ENCODE measurements at places on chromosomes 13 and 19. TPM values are rescaled to one million over a fixed set of nuclear protein-coding genes. Genes with fewer than 3 reads are reported as not detected.

DNA sequence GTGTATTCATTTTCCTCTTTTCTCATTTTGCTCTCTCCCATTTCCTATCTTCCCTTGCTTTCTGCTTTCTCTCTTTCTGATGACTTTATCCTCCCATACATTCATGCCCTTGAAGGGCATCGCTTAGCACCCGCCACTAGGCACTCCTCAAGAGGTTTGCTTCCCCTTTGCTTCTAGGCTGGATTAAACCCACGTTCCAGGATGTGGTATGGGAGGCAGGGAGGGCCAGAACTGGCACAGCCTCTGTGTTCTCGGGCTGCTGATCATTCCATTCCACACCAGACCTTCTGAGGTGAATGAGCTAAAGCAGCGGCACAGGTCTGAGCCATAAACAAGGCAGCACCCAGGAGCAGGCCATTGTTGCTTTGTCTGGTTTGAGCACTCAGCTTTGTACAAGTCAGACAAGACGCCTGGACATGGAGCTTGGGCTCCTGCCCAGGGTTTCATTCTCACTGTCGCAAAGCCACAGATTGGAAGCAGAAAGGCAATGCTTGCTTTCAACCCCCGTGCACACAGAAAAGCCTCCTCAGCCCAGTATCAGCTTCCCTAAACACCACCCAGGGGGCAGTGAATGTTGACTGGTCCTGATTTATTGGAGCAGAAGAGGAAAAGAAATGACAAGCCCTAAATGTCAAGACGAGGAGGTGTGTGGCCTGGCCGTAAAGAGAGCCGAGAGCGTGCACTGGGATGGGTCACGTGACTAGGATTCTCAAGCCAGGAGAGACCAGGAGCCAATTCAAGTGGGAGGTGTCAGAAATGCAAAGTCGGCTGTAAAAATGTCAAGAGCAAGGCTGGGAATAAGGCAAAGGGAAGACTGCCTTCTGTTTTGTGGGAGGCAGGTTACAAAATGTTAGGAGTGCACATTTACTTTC lies 218.0 kb upstream of the SERP2 start:
- no peaks in the 10 kb centered on the region for H3K36me3 ChIP-seq
- H3K27me3 ChIP-seq, result no peaks in the 10 kb centered on the region
- peak; percentile 63 for DNase-seq
- no peak overlapping the region for H3K27ac ChIP-seq

GRCh38 chr19:44430956-44431355 lies 17.3 kb downstream of the ZNF229 start:
- peaks cover 11% of the 10 kb centered on the region for H3K36me3 ChIP-seq
- H3K27ac ChIP-seq, result no peak overlapping the region
- DNase-seq, result no peak
- H3K27me3 ChIP-seq, result no peaks in the 10 kb centered on the region
- H3K4me3 ChIP-seq, result no peak overlapping the region

DNA sequence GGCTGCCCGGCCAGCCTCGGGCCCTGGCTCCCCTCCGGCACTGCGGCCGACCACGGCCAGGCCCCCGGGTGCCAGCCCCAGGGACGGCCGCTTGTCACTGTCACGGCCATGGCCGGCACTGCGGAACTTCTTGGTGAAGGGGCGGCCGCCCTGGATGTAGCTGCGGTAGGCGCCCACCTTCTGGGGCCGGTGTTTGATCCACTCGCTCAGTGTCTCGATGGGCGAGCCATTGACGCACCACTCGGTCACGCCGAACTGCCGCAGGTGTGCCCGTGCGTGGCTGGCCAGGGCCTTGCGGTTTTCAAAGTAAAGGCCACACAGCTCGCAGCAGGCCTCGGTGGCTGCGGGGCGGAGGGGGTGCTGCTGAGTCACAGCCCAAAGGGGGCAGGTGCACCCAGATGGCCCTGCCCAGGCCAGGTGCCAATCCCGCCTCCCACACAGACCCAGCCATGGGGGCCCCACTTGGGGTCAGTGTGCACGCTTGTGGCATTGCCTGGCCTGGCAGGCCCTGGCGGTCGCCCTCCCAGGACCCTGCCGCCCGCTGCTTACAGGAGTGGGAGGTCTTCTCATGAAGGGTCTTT lies 6.0 kb upstream of the AKAP8L start:
- no peaks in the 10 kb centered on the region for H3K27me3 ChIP-seq
- no peak for DNase-seq
- H3K4me1 ChIP-seq, result no peaks in the 10 kb centered on the region
- H3K27ac ChIP-seq, result no peak overlapping the region
- H3K36me3 ChIP-seq, result peaks cover 5% of the 10 kb centered on the region

- H3K36me3 ChIP-seq, result no peaks in the 10 kb centered on the region
- no peak for DNase-seq
- no peak overlapping the region for H3K4me3 ChIP-seq
- no peaks in the 10 kb centered on the region for H3K27me3 ChIP-seq
- no peaks in the 10 kb centered on the region for H3K4me1 ChIP-seq
Measured at GRCh38 chr13:77313923-77314322, 13.0 kb downstream of the MYCBP2 start.

DNA sequence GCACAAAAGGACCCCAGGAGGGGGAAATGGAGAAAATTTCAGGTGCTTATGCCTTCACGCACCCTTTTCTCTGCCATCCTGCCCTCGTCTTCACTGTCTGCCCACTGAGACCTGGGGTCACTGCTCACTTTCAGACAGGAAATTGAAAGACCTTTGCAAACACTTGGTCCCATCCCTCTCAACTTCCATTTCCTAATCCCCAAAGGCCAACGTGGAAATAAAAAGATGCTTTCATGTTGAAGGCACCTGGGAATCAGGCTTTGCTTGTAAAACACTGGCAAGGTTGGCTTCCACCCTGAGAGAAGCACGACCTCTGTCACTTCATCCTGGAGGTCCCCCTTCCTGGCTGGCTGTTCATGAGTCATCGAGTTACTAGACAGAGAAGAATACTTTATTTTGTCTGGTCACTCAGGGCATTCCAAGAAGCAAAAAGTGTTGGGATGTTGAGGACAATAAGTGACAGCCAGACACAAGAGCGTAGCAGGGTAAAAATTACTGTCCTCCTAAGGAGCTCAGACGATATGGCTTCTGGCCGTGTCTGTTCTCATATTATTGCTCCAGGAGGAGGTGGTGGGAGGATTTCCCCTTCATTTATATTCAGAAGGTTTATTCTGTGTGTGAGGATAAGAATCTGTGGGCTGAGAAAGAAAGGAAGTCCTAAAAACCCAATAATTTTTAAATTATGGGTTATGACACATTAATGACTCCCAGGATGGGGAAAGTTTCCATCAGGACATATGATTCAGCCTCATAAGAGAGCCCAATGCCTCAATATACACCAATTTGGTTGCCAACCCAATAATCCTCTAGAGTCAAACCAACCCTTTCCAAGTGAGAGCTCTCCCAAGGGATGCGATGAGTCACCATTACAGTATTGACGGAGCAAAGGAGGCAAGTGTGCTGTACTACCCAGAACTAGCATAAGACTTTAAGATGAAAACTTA lies 409.0 kb downstream of the COG6 start:
- no peaks in the 10 kb centered on the region for H3K36me3 ChIP-seq
- DNase-seq, result no peak
- no peaks in the 10 kb centered on the region for H3K27me3 ChIP-seq
- H3K27ac ChIP-seq, result no peak overlapping the region
- no peak overlapping the region for H3K4me3 ChIP-seq

GRCh38 chr13:75458696-75459422 lies 23.1 kb downstream of the TBC1D4 start:
- H3K4me3 ChIP-seq, result peak overlapping the region; percentile 16
- peak; percentile 45 for DNase-seq
- H3K36me3 ChIP-seq, result no peaks in the 10 kb centered on the region
- no peaks in the 10 kb centered on the region for H3K27me3 ChIP-seq
- peaks cover 21% of the 10 kb centered on the region for H3K4me1 ChIP-seq
- H3K27ac ChIP-seq, result peak overlapping the region; percentile 78

GRCh38 chr13:24161010-24161775 lies 673 bp downstream of the SPATA13 start:
- peak overlapping the region; percentile 82 for H3K4me3 ChIP-seq
- peak overlapping the region; percentile 87 for H3K27ac ChIP-seq
- no peaks in the 10 kb centered on the region for H3K27me3 ChIP-seq
- peaks cover 11% of the 10 kb centered on the region for H3K4me1 ChIP-seq

DNA sequence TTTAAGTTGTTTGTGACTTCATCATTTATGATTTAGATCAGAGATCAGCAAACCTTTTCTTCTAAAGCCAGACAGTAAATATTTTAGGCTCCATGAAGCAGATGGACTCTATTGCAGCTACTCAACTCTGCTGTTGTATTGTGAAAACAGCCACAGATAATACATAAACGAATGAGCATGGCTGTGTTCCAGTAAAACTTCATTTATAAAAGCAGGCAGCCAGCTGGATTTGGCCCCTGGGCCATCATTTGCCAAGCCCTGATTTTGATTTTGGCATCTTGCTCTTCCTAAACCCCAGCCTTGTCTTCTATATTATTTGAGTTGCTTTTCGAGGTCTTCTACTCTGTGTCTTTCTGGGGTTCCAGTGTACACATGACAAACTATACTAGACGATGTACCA lies 41.3 kb downstream of the RNASEH2B start:
- H3K27ac ChIP-seq, result no peak overlapping the region
- no peak for DNase-seq
- H3K4me1 ChIP-seq, result peaks cover 3% of the 10 kb centered on the region
- no peak overlapping the region for H3K4me3 ChIP-seq
- H3K27me3 ChIP-seq, result no peaks in the 10 kb centered on the region
- no peaks in the 10 kb centered on the region for H3K36me3 ChIP-seq

IGFL2 gene
- not detected for total RNA-seq

DBP gene
- 14.5 TPM for total RNA-seq

TRAPPC6A gene
- 37.2 TPM for total RNA-seq

PRRG2 gene
- 14.9 TPM for total RNA-seq

All from kidney (tissue), 22 donors.